Peyer's patch (tissue), 4 donors: ENCODE measurements at places on chromosomes 5 and 9.

DNA sequence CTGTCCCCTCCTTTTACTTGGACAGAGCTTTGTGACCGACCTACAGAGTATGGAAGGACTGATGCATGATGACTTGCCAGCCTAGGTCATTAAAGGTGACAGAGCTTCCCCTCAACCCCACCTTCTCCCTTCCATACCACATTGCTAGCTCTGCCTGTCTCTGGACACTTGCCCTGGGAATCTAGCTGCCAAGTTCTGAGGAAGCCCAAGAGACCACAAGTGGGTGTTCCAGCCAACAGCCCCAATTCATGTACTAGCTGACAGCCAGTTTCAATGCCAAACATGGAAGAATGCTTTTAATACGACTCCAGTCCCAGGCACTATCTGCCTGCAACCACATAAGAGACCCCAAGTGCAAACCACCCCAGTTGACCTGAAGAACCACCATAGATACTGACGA lies 477.1 kb downstream of the SPOCK1 start:
- no peak for DNase-seq

DNA sequence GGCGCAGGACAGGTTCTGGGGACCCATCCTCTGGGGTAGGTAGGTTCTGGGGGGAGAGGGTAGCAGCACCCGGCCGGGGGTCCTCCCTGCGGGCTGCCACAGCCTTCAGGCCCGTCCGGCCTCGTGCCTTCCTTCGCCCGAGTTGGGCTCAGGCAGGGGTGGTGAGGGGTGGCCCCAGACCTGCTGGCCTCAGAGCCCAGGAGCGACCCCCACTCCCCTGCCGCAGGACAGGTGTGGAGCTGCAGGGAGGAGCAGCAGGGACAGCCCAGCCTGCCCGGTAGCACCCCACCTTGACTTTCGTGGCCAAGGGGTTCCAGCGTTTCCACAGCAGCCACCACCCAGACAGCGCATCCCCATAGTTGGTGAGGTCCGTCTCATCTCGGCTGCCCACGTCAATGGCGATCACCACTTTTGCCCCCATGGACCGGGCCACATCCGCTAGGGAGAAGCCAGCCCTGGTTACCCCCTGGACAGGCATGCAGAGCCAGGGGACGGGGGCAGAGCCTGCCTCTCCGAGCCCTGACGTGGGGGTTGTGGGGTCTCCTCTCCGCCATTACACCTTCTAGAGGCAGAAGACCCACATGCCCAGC lies 3.4 kb upstream of the NSMF start:
- no peak for DNase-seq

GRCh38 chr9:77876590-77876989 lies 155.0 kb downstream of the GNAQ start:
- DNase-seq = no peak

DNA sequence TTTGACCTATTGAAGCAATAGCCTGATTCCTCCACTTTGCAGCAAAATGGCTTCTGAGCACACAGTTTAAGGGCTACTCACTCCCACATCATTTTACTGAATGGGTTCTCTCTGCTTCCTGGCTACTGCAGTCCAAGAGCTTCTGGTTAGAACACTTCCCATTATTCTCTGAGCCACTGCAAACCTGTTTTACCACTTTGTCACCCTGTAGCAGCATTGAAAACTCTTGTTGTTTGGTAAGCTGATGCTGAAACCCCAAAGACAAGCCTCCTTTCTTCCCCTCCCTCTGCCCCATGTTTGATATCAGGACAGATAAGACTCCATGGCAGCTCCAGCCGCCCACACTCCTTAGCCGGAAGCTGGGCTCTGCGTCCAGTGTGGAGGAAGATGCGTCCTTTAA lies 84.4 kb upstream of the RARS1 start:
- no peak for DNase-seq

DNA sequence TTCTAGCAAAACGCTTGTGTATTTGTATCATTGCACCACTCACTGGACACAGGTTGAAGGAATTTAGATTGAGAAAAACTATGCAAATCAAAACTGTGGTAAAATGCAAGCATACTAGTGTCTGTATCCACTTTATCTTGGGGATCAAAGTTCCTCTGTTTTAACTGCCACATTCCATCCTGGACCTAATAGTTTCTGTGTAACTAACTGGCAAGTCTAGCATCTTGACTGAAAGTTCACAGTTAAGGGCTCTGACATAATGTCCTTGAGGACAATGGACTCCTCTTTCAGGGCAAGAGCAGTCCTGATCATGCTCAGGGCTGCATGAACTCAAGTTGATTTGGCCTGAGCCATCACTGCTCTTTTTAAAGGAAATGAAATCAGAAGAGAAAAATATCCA lies 30.7 kb downstream of the NFIB start:
- DNase-seq = no peak

DNA sequence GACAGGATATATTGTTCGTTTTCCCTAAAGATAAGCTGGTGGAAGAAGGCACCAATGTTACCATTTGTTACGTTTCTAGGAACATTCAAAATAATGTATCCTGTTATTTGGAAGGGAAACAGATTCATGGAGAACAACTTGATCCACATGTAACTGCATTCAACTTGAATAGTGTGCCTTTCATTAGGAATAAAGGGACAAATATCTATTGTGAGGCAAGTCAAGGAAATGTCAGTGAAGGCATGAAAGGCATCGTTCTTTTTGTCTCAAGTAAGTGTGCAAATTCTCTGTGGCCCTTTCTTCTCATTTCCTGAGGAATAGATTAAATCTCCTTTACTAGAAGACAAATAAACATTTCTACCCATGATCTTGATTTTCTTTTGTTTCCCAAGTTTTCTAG lies 38.0 kb downstream of the OSMR start:
- no peak for DNase-seq

- DNase-seq = no peak
Measured at GRCh38 chr5:1889321-1890065, 6.8 kb upstream of the IRX4 start.

- DNase-seq = no peak
Measured at GRCh38 chr5:116528519-116529234, 45.9 kb downstream of the SEMA6A start.

DNA sequence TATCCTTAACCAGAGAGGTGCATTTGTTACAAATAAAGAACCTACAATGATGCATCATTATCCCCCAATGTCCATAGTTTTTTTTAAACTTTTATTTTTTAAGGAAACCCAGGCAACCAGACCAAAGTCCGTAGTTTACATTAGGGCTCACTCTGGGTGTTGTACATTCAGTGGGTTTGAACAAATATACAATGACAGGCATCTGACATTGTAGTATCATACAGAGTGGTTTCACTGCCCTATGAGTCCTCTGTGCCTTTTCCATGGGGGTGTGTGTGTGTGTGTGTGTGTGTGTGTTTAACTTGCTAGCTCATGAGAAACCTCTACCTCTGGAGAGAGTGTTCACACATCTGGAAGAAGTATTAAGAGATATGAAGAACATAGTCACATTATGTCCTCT lies 141.5 kb downstream of the KDM4C start:
- no peak for DNase-seq

DNA sequence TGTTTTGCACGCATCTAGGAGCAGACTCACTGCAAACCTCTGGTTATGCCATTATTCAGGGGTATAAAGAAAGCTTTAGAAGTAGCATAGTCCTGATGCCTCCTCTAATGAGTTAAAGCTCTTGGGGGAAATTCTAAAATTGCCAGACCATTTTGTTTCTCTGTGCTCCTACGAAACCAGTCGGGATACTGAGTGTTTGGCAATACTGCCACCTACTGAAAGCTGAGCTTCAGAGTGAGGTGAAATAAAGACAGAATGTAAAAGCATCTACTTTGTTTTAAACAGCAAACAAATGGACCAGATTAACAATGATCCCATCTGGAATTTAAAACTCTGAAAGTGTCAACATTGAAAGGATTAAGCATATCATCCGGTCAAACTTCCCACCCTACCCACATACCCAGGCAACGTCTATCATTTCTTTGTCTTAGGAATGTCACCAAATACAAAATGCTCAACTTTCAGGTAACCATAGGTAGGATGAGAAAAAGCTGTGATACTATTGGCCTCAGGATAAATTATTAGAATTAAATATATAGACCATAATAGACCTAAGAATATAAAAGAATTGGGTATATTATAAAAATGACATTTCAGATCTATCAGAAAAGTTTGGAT lies 77.8 kb upstream of the SHISAL2B start:
- no peak for DNase-seq

DNA sequence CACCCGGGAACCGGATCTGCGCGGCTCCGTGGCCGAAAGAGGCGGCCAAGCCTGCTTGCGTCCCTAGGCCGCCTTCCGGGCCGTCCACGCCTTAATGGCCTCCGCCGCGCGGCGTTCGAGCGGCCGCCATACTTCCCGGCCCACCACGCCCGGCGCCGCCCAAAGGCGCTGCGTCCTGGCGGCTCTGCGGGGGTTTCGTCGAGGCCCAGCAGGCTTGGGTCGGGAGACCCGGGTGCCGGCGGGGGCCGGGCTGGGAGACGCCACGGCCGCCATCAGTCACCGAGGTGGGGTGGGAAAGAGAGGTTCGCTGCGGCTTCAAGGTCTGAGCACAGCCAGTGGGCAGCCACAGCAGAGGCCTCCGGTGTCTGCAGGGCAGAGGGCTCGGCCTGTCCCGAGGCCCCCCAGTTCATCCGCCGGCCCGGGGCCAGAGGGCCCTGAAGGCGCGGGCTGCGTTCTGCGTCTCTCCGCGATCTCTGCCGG lies 545.8 kb upstream of the CDH10 start:
- DNase-seq = no peak

GRCh38 chr9:129141066-129142041 lies 30.1 kb downstream of the PTPA start:
- DNase-seq = peak; percentile 68

GRCh38 chr9:27628311-27628710 lies 55.0 kb upstream of the C9orf72 start:
- no peak for DNase-seq

GRCh38 chr5:95730730-95731570 lies at the start of gene RHOBTB3:
RHOBTB3 (plus strand) TSS chr5:95731336; CDS start chr5:95731683, 347 bp downstream.
- peak; percentile 46 for DNase-seq

DNA sequence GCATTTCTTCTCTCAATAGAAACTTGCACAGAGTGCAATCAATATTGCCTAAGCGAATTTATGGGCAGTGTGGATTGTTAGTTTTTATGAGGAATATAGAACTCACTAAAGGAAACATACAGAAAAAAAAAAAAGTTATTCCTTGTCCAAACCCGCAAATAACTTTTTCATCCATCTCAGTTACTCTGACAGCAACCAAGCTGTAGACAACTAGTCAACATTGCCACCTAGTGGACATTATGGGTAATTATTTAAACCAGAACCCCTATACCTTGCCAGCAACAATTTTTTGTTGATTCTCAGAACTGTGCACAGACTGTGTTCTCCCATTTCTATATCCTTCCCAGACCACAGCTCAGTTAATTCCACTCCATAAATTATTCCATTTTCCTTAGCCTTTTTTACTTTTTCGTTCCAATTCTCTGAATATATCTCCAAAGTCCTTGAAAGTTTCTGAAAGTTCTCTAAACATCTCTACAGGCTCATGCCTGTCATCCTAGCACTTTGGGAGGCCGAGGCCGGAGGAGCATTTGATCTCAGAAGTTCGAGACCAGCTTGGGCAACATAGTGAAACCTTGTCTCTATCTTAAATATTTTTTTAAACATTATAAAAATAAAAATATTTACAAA lies 2.6 kb upstream of the AFAP1L1 start:
- DNase-seq = no peak

DNA sequence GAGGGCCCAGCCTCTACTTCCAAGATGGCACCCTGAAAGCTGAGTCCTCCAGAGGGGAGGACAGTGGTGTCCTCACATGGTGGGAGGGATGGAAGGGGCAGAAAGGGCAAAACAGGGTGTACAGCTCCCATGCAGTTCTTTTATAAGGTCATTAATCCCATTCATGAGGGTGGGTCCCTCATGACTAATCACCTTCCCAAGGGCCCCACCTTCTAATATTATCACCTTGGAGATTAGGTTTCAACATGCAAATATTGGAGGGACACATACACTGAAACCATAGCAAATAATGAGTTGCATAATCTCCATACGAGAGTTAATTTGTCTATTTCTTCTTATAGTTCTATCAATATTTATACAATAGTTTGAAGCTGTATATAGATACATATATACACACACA lies 5.8 kb upstream of the ZBTB43 start:
- DNase-seq = no peak

DNA sequence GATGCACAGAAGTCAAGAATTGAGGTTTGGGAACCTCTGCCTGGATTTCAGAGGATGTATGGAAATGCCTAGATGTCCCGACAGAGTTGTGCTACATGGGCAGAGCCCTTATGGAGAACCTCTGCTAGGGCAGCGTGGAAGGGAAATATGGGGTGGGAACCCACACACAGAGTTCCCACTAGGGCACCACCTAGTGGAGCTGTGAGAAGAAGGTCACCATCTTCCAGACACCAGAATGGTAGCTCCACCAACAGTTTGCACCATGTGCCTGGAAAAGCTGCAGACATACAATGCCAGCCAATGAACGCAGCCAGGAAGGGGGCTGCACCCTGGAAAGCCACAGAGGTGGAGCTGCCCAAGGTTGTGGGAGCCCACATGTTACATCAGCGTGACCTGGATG lies 104.5 kb downstream of the STK32A start:
- no peak for DNase-seq

GRCh38 chr5:14112998-14113652 lies 30.0 kb upstream of the TRIO start:
- peak; percentile 70 for DNase-seq

DNA sequence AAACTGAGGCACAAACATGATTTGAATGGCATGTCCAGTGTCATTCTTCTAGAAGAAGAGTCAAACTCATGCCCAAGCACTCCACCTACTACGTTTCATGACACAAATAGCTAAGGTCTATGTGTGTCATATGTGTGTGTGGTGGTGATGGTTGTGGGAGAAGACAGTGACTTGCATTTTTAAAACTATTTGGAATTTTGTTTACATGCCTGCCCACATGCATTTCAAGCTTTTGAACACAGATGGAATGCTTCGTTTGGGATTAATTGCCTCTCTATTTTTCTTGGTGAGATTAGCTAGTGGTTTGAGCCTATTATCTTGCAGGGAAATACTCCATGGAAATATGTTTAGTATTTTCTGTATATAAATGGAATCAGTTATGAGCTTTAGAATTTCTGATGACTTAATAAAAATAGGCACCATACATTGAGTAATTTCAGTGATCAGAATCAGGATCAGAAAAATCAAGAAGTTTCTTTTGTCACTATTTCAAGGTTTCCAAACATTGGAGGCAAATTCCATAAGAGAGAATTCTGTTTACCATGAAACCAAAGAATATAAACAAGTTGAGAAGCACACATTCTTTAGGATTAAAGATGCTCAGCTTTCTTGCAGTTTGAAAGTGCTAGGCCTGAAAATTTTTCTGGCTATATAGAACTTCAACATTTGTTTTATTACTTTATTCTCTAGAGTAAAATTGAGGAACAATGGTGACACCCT lies 260.3 kb upstream of the SEMA6A start:
- no peak for DNase-seq
